ENCODE measurements at places on chromosomes 11 and 22.

- no peak for DNase-seq
Observed at GRCh38 chr11:57888386-57888785, 126.8 kb downstream of the CTNND1 start.

DNA sequence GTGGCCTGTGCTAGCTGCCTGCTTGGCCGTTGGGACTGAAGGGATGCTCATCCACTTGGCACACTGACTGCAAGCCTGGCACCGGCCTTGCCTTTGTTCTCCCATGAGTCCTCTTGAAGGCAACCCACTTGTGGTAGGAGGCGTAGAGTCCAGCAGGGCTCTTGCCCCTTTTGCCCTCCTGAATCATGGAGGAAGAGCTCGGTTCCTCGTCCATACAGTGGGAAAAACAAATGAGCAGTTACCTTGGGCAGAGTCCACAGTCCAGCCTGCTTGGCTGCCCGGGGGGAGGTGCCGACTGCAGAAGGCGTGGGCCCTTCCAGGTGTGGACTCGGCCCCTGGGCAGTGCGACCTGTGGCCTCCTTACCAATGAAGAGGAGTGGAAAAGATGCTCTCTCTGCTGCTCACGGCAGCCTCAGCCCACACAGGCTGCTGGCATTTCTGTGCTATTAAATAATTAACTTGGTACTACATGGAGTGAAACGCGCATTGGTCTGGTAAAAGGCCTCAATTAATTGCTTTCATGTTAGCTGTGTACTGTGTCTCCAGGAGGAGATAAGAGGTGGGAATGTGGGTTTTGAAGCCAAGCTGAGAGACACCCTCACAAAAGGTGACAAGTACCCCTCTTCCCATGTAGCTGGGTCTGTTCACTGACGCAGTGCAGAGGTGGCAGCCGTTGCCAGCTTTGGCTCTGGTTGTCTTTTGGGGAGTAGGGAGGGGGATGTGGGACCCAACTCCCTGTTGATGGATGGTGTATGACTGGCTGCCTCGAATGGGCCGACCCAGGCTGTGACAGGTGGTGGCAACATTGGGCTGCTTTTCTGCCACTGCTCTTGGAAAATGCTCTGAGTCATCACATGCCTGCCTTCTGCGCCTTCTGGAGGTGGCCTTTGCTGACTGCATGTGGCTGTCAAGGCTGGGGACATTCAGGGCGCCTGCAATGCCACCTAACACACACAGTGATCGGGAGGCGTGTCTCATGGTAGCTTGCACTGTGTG, 26.8 kb upstream of the B3GAT1 start:
- DNase-seq: no peak

DNA sequence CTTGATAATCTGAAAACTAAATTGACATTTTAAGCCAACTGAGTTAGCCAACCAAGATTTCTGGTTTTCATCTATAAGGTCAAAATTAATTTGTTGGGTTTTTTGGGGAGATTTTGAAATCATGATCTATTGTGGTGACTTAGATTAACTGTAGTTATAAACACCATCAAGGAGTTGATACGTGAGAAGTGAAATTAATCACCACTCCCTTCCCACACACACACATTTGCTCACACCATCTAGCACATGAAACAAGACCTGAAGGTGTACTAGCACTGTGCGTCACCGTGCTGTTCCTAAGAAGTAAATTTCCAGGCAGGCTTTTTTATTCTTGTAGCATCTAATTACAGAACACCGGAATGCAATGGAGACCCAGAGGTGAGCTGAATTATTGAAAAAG, 2.1 kb downstream of the OR5B21 start:
- no peak for DNase-seq

DNA sequence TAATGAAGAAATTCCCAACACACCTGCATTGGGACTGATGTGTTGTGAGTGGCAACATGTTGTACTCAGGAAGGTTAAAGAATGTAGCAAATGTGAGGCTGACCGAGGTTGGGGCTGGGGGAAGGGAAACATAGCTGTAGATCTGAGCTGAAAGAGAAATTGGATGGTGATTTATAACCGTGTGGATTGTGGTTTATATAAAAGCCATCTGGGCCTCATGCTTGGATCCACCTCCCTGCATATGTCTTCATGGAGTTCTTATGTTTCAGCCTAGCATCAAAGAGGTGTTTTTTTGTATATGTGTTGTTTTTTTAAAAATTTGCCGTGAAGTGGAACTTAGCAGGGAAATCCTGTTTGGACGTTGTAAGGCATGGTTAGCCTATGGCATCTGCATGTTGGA, 141.3 kb downstream of the NAV2 start:
- no peak for DNase-seq

GRCh38 chr11:35045236-35045820, 93.6 kb upstream of the CD44 start:
- DNase-seq: peak; percentile 48

DNA sequence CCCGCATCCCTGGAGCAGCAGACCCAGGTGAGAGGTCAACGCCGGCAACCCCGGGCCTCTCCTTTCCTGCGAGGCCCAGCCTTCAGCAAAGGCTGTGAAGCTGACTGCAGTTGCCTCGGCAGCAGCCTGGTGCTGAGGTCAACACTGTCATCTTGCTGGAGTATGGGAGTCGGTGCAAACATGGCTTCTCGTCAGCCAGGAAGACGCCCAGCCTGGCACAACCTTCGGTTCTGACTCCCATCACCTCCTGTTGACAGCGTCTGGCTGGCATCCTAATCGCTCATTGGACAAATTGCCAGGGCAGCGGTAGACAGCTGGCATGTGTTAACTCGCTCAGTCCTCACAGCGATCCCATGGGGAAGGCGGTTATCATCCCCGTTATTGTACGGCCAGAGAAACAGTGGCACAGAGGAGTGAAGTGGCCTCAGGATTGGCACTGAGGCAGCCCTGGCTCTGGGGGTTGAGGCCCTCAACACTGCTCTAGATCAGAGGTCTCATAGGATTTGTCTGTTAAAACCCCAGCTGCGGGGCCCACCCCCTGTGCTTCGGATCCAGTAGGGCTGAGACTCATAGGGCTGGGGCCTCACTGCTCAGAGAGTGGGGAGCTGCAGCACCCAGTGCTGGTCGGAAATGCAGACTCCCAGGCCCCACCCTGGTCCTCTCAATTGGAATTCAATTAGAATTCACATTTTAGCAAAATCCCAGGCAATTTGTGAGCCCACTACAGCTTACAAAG, 39.3 kb upstream of the TP53I11 start:
- no peak for DNase-seq

- no peak for DNase-seq
Observed at GRCh38 chr11:9701799-9702198, 37.9 kb downstream of the SWAP70 start.

DNA sequence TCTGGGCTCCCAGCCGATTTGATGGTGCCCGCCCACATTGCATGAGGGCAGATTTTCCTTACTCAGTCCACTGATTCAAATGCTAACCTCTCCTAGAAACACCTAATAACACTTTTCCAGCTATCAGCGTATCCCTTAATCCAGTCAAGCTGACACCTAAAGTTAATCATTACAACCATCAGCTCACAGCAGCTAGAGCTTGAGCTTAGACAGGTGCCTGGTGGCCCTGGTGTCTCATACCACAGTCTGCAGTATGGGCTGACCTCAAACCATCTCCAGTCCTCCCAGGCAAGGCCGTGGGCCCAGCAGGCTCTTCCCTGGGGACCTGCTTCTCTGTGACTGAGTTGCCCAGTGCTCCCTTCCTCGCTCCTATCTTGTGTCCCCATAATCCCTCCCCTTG, 174.4 kb upstream of the NECTIN1 start:
- no peak for DNase-seq

DNA sequence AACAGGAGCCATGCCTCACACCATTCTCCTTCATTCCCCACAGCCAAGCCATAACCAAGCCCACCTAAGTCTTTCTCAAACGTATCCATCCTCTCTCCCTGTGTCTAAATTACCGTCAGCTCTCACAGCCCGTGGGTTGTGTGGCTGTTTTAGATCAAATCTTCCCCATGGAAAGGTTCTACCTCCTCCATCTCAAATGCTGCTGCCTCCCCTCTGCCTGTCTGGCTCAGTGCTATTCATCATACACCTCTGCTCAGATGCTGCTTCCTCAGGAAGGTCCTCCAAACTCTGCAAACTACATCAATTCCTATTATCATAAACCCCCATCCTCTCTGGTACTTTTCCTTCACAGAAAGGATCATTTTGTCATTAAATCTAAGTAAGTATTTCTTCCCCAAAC, 15.1 kb downstream of the NFRKB start:
- no peak for DNase-seq

DNA sequence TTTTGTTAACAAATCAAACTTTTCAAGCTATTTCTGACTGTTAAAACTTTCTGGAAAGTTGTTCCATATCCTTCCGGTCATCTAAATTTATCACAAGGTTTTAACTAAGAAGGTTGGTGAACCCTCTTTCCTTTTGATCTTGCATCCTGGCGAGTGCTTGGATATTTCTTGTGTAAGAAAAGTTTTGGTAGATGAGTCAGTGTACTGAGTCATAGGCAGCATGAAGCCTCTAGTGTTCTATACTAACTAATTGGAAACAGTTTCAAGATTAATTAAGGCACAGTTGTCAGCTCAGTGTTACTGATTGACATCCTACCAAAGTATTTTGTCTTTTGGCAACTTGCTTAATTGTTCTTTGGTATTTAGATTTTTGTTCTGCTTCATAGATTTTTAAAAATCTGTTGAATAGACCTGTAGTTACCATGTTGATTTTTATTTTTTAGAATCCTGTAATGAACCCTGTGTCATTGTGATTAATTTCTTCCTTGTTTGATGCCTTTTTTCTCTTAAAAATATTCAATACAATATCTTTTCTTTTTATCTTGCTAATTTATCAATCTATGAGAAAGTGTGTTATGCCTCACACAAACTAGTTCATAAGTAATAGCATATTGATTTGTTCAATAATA, 38.0 kb downstream of the METTL15 start:
- DNase-seq: no peak

DNA sequence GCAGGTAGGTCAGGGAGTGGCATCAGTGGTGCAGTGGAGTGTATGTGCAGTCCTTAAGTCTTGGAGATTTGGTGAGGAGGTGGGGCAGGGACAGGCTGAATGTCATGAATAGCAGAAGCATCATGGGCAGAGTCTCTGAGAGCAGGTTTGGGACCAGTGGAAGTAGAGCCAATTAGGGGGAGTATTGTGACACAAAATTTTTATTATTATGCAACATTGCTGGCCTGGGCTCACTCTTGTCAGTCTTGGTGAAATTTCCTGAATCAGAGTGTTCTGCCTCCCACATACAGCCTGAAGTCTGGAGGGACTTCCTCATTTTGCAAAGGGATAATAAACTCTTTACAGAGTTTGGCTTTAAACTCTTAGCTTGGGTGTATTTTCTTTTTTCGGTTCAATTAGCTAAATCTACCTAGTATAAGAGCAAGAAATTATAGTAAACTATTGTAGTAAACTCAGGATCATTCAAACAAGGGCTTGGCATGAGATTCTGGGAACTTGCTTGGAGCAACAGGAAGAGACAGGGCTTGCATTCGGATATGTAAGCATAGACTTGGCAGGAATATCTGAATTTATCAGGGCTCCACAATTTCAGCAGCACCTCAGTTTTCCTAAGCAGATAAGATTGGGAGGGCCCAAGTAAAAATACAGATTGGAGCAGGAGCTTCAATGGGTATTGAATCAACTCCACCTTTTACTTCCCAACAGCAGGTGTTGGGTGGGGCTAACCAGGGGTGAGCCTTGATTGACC, 67.7 kb downstream of the FDX1 start:
- DNase-seq: peak; percentile 97

DNA sequence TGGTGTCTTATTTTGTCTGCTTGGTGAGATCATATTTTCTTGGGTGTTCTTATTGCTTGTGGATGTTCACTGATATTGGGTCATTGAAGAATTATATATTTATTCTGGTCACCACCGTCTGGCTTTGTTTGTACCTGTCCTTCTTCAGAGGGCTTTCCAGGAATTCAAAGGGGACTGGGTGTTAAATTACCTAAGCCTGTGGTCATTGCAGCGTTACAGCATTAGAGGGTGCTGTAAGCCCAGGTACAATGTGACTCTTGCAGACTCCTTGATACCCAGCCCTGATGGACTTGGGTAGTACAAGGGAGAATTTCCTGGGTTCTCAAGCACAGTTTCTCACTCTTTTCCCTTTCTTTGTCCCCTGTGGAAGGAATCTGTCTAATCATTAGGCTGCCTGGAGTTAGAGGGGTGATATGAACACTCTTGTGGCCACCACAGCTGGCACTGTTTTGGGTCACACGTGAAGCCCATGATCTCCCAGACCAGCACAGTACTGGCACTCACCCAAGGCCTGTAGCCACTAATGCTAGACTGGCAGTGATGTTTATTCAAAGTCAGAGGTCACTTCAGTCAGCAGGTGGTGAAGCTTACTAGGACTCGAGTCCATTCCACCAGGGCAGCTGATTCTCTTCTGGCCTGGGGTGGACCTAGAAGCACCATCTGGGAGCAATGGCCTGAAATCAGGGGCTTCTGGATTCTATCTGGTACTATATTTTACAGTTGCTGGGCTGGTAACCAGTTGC, 56.1 kb upstream of the NARS2 start:
- DNase-seq: no peak

- peak; percentile 96 for DNase-seq
Observed at GRCh38 chr11:47378010-47378835, at the start of gene SPI1. TSS of gene SPI1 (minus strand) at chr11:47378547. CDS start at chr11:47378353, 194 bp downstream.

GRCh38 chr22:38257181-38257580, 15.6 kb downstream of the TMEM184B start:
- DNase-seq: no peak

DNA sequence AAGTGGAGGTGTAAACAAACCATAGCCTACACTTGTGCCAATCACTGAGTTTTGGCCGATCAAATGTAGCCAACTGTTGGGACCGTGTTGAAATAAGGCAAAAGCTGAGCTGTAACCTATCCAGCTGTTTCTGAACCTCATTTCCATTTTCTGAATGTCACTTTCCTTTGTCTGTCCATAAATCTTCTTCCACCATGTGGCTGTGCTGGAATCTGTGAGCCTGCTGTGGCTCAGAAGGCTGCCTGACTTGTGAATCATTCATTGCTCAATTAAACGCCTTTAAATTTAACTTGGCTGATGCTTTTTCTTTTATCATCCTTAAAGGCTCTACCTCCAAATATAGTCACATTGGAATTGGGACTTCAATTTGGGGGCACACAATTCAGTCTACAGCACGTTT, 203.1 kb upstream of the MPPED2 start:
- no peak for DNase-seq

DNA sequence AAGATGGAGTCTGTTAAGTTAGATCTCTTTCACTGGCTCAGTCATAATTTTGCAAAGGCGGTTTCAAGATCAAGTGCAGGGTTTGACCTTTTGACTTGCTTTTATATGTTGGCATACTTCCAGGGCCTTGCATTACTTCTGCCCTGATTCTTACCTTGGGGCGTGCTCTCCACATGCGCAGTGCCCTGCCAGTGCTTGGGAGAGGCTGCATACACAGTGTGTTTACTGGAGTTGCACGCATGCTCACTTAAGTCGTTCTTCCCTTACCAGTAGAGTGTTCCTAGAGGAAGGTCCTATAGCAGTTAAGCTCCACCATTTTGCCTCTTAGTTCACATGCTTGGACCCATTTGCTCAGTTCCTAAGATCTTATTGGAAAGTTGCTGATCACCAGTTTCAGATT, 21.0 kb upstream of the TMEM123 start:
- DNase-seq: no peak

- no peak for DNase-seq
Observed at GRCh38 chr11:10409207-10409661, 45.8 kb upstream of the AMPD3 start.

All from inflammatory macrophage (primary cell).